ENCODE measurements at places on chromosomes 12 and 14.

- no peak for DNase-seq
Measured at GRCh38 chr14:54839701-54840119, 62.9 kb downstream of the GCH1 start.

DNA sequence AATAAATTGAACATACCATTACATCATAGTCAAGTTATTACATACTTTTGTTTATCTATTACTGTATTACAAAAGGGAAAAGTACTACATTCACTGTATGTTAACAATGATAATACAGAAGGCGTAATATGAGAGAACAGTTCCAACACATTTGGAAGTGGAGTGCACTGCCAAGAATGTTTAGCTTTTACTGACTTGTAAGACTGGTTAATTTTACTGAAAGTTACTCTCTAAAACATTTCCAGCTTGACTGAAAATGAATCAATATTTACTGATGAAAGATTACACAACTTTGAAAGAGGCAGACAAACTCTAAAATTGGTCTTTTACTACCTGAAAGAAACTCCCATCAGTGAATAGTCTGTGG is 728.5 kb downstream of the FSCB start:
- no peak for DNase-seq

- no peak for DNase-seq
Measured at GRCh38 chr14:70827752-70828151, 18.4 kb upstream of the MAP3K9 start.

- DNase-seq, result peak; percentile 3
Measured at GRCh38 chr12:89280833-89281538, 71.3 kb downstream of the DUSP6 start.

GRCh38 chr14:30849983-30850382 is 24.4 kb upstream of the COCH start:
- no peak for DNase-seq

DNA sequence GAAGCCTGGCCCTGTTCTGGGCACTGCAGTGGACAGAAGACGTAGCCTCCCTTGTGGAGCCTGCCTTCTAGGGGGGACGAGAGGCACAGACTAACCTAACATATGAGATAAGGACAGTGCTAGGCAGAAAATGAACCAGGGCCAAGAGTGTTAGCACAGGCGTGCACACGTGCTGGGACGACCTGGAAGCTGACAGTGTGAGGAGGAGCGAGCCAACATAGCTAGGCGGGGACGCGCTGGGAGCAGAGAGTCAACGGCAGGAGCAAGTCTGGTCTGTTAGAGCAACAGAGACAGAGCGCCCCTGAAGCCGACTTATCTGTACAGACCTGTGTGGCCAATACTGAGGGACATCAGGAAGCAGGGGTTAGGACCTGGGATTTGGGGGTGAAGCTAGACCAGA is 8.0 kb downstream of the PXMP2 start:
- no peak for DNase-seq

DNA sequence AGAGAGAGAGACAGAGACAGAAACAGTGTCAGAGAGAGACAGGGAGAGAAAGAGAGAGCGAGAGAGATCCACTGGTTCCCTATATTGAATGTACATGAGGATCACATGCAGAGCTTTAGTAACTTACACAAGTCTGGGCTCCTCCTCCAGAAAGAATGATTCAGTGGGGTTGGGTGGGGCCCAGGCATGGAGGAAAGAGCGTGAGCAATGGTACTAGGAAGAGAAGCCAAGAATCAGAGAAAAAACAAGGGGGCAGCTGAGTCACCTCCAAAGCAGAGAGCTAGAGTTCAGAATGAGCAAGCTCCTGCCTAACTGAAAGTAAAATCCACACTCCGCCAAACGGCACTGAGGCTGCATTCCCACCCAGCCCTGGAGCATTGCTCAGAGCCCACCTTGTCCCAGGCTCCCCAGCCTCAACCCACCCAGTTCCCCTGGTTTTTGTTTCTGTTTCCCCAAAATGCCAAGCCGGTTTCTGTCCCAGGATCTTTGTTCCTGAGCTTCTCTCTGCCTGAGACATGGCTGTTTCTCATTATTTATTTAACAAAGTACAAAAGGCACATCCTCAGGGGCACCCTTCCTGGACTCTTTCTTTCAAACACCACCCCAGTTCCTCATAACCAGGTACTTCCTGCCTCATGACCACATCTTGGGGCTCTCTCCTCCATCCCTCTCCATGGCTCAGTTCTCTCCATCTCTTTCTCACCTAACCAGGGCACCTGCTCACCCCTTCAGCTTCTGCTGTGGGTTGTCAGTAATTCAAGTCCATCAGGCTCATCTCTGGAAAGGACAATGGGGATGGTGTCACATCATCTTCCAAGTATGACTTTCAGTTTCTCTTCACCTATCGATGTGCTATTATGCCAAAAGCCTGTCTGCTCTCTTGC is 670.3 kb upstream of the TBX3 start:
- DNase-seq, result no peak

GRCh38 chr14:97329701-97330100 is 532.5 kb downstream of the VRK1 start:
- no peak for DNase-seq

DNA sequence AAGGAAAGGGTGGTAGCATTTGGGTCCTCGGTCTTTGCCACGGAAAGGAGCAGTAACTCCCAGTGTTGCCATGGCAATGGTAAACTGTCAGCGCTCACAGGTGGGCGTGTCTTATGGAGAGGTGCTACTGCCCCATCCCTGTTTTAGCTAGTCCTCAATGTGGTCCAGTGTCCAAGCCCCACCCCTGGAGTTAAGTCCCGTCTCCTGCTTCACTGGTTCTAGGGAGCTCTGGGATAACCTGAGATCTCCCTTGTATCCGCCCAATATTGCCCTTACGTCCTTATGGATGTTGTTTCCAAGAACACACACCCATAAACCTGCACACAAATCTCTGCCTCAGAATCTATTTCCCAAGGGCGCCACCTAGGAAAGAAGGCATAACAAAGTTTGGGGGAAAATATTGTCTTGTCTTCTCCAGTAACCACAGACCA is 64.2 kb downstream of the SPRING1 start:
- no peak for DNase-seq

DNA sequence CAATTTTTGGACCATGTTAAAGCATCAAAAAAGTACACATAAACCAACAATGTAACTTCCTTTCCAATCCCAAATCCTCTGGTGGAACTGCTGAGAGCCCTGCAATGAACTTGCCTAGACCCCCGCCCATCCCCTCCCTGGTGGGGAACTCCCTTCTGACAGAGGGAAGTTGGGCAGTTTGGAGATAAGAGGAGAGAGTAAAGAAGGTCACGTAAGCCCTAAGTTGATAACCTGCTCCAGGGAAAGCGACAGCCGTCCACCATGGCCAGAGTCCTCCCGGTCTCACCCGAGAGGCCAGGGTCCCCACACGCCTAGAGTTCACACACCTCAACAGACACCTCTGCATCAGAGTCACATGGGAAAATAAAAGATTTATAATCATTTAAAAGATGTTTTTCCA is 138.7 kb downstream of the EGLN3 start:
- DNase-seq, result no peak

- no peak for DNase-seq
Measured at GRCh38 chr14:89779707-89780106, 174.8 kb downstream of the EFCAB11 start.

DNA sequence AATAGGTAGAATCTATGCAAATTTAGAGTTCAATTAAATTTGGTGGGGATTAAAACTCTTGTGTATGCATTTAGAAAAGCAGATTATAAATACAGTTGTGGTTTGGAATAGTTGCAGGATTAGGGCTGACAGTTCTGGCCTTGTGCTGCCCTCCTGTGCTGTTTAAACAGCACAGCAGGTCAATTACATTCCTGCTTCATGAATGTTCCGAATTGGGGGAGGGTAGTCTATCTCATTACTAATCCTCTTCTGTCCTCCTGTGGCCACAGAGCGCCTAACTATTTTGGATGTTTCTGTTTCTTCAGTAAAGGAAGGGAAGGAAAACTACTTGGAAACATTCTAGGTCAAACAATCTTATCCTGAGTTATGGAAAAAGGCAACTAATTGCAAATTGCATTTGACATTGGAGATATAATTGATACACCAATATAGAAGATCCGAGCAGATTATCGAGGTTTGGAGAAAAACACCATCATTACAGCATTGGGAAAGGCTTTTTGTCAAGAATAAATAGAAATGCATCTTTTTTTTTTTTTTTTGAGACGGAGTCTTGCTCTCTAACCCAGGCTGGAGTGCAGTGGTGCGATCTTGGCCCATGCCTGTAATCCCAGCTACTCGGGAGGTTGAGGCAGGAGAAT is 8.7 kb upstream of the GPR19 start:
- no peak for DNase-seq

GRCh38 chr12:30870491-30871265 is 55.9 kb upstream of the TSPAN11 start:
- DNase-seq, result no peak

DNA sequence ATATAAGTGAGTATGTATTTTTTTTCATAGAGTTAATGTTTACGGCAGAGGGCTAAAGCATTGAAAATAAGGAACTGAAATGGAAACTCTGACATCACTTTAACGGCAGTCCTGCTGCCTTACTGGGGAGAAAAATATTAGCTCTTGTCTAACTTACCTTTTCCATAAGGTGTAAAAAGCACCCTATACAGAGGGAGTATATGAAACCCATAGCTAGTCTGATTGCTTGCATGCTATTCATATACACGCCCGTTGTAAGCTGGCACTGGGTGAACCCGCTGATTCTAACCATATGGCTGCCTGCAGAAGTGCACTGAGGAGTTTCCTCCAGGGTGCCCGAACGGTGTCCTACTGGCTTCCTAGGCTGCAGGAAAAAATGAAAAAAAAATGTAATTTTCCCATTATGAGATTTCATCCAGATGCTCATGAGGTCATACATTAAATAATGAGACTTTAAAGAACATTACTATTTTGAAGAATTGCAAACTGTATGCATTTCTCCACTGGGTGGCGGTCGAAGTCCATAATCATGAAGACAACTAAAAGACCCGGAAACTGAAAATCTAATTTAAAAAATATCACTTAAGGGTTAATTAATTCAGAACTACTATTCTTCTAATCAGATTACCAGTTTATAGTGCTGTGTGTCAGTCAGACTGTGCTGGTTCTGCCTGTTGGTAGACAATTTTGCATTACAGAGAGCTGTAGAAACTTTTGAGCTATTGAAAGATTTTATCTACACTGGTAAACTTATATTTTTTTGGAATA is 144.7 kb downstream of the ALX1 start:
- DNase-seq, result no peak

DNA sequence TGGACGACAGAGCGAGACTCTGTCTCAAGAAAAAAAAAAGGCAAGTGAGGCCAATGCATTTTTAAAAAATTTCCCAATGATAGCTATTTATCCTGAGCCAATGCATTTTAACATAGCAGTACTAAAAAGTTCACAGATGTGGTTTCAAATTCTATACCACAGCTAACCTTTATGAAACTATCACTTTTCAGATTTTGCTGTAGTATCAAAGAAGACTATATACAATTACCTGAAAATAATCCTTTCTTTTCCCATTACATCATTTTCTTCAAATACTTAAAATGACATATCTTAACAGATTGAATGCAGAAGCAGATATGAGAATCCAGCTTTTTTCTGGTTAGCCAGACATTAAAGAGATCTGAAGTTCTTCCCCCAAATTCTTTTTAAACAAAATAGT is 13.2 kb downstream of the ATF7 start:
- no peak for DNase-seq

Measured in effector memory CD8-positive, alpha-beta T cell (primary cell).